ENCODE measurements at places on chromosomes 7 and 10. TPM values are rescaled to one million over a fixed set of nuclear protein-coding genes. Genes with fewer than 3 reads are reported as not detected.

Gene CRTAC1
- total RNA-seq: 0.07 TPM

Gene ORC5
- 72.7 TPM for total RNA-seq

Gene PNLIPRP3
- not detected for total RNA-seq

Gene ARHGEF5
- 2.0 TPM for total RNA-seq

Measured in smooth muscle cell of the pulmonary artery (primary cell).